Lung (tissue), 17 donors: ENCODE measurements at places on chromosomes 2 and 18. TPM values are rescaled to one million over a fixed set of nuclear protein-coding genes. Genes with fewer than 3 reads are reported as not detected.

DNA sequence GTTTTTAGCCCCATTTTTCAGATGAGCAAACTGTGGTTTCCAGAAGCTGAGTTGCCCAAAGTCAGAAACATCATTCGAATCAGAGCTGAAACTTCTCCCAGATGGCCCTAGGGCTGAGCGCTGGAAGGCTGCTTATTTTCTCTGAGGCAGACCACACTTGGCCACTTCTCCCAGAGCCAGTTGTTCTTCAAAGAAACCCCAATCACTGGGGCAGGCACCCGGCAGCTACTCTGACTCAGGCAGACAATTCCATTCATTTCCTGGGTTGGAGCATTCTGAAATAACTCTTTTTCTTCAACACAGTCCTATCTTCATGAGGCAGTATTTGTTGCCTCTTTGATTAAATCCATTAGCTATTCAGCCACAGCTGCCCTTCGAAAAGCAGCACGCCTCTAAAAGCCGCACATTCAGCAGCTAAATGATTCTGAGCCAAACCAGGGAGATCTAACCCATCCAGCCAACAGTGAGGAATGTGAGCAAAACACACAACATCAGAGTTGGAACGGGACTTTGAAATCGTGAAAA lies 40.9 kb downstream of the LRATD1 start:
- H3K4me1 ChIP-seq = no peaks in the 10 kb centered on the region
- no peak overlapping the region for H3K27ac ChIP-seq
- no peak overlapping the region for H3K4me3 ChIP-seq
- DNase-seq = no peak

GRCh38 chr2:66438498-66438833 lies 3.5 kb downstream of the MEIS1 start:
- H3K36me3 ChIP-seq = peaks cover 50% of the 10 kb centered on the region
- H3K4me1 ChIP-seq = peaks cover 6% of the 10 kb centered on the region
- no peaks in the 10 kb centered on the region for H3K27me3 ChIP-seq
- peak overlapping the region; percentile 61 for H3K4me3 ChIP-seq

DNA sequence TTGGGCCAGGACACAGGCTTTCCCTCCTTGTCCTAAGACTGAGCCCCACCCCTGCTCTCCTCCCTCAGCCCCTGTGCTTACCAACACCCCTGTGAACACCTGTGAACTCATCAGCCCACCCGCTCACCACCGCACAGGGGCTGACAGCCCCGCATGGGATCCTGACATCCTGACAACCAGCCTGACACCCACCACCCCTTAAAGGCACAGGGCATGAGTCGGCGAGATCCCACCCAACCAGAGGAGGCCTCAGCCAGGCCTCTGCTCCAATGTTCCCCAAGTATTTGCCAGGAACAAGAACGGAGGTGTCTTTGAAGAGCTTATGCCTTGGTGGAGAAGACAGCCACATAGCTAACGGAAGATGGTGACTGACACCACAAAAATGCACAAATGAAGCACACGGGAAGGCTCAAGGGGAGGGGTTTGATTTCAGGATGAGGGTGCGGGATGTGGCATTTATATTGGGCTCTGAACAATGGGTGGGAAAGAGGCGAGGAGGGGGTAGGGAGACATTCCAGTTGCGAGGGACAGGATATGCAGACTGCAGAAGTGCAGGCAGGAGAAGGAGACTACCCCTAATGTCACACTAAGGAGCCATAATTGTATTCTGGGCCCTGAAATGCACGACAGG lies 11.0 kb downstream of the RAB11FIP5 start:
- H3K27ac ChIP-seq = no peak overlapping the region
- no peak for DNase-seq
- no peaks in the 10 kb centered on the region for H3K36me3 ChIP-seq
- H3K27me3 ChIP-seq = no peaks in the 10 kb centered on the region

GRCh38 chr2:205612636-205613035 lies 69.7 kb upstream of the NRP2 start:
- no peak for DNase-seq
- H3K36me3 ChIP-seq = no peaks in the 10 kb centered on the region
- H3K4me1 ChIP-seq = no peaks in the 10 kb centered on the region
- H3K4me3 ChIP-seq = no peak overlapping the region
- H3K27me3 ChIP-seq = no peaks in the 10 kb centered on the region

- H3K36me3 ChIP-seq = no peaks in the 10 kb centered on the region
- no peaks in the 10 kb centered on the region for H3K27me3 ChIP-seq
- no peak overlapping the region for H3K4me3 ChIP-seq
- H3K4me1 ChIP-seq = no peaks in the 10 kb centered on the region
- H3K27ac ChIP-seq = no peak overlapping the region
Measured at GRCh38 chr2:80869858-80870438, 565.4 kb upstream of the LRRTM1 start.

DNA sequence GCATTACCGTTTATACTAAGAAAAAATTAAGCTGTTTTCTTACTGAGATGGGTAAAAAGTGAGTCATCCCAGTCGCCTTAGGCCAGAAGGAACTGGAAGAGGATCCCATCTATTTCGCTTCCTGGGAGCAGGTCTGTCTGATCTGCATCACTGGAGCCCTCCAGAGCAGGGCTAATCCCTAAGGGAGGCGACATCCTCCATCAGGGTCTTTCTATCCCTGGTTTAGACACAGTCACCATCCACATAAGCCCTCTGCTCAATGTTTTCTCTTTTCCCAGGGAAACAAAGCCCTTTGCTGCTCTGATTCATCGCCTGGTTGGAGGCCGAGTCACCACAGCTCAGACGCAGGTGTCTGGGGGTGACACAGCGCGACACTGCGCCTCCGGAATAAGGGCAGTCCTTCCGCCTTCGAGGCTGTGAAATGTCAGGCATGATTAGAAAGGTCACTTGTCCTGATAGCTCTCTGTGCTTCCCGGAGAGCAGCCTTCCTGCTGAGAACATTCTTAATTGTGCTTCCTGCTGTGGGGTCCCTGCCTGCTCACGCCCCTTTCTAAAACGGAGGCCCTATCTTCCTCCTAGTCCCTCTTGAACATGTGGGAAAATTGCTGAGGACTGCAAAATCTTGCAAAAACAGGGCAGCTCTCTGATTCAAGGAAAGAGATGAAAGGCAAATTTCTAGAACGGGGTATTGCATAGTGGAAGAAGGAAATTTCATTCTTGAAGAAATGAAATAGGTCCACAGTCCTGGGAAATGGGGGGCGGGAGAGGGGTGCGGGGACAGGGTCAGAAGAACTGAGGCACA lies 56.3 kb downstream of the MARCHF4 start:
- no peak for DNase-seq
- H3K4me3 ChIP-seq = no peak overlapping the region
- H3K27ac ChIP-seq = no peak overlapping the region
- H3K4me1 ChIP-seq = no peaks in the 10 kb centered on the region
- H3K27me3 ChIP-seq = no peaks in the 10 kb centered on the region

DNA sequence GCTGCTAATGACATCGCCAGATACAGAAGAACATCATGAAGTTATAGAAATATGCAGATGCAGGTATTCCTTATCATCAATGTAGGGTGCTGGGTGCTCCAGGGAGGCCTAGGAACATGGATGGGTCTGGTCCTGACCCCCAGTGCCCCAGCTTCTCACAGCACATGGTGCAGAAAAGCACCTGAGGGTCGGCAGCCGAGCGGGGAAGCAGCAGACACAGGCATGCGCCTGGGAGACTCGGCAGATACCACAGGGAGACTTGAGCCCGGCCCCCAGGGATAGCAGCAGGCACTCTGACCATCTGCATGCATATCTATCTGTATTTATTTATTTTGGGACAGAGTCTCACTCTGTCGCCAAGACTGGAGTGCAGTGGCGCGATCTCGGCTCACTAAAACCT lies 43.2 kb downstream of the TMEM18 start:
- H3K4me3 ChIP-seq = no peak overlapping the region
- no peaks in the 10 kb centered on the region for H3K36me3 ChIP-seq
- H3K4me1 ChIP-seq = no peaks in the 10 kb centered on the region
- no peak overlapping the region for H3K27ac ChIP-seq
- DNase-seq = no peak
- no peaks in the 10 kb centered on the region for H3K27me3 ChIP-seq

DNA sequence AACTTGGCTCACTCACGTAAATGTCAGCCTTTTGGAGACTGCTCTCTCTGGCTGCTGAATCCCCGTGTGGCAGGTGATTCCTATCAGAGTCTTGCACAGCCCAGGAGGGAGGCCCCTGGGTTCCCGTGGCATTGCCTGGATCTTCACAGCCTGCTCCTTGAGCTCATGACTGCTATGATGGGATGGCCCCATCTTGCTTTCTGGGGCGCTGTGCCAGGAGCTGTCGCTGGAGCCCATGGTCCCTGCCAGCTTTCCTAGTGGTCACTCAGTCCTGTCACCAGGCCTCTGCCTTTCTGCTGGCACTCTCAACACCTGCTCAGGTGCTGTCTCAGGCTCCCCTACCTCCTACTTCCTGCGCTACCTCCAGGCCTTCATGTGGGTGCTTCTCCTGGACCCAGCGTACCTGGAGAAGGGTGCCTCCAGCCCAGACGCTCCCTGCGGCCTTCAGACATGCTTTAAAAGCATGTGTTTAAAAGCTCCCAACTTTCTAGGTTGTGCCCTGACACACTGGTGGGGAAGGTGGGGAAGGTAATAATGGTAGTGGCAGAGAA lies 110.1 kb downstream of the MCFD2 start:
- no peak overlapping the region for H3K4me3 ChIP-seq
- no peak for DNase-seq
- no peaks in the 10 kb centered on the region for H3K27me3 ChIP-seq
- no peak overlapping the region for H3K27ac ChIP-seq
- peaks cover 6% of the 10 kb centered on the region for H3K4me1 ChIP-seq

GRCh38 chr2:9139491-9140443 lies 66.8 kb upstream of the ASAP2 start:
- H3K27me3 ChIP-seq = no peaks in the 10 kb centered on the region
- H3K36me3 ChIP-seq = no peaks in the 10 kb centered on the region
- H3K27ac ChIP-seq = no peak overlapping the region

DNA sequence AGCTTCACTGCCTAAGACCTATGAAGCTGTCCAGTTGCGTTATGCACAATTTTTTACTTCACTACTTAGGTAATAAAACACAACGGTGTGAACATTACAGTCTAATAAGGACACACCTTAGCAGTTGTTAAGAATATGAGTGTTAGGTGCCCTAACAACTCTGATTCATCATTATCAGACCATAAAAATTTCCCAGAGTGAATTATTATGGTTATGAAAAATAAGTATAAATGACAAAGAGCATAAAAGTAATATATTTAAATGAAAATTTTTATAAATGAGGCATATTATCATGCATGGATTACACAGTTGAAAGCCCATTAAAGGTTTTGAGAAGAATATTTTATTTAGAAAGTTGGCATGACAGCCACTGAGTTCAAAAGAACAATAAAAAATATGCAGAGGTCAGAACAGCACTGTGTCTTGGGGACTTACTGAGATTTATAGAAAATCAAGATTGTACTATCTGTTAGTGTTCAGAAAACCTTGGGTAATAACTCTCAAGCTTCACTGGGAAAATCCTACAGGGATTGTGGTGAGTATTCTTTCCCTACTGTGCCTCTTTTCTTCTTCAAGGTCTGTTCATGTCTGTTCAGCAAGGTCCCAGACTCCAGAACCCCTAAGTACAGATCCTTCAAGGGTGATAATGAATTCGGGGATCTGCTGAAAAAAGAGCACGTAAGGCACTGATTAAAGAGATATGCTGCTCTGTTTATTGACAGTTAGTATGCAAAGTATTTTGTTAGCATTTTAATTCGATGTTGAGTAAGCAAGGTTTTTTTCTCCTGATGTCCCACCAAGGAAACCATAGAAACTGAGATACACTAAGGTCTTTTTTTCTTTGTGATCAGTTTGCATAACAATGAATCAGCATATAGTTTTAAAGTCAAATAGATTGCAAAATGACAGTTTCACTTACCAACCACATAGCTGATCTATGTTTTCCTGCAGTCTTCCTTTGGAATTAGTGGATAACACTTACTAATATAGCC lies 250.0 kb downstream of the DSEL start:
- H3K27ac ChIP-seq = no peak overlapping the region
- H3K36me3 ChIP-seq = no peaks in the 10 kb centered on the region
- H3K4me3 ChIP-seq = no peak overlapping the region
- DNase-seq = no peak
- H3K27me3 ChIP-seq = no peaks in the 10 kb centered on the region
- no peaks in the 10 kb centered on the region for H3K4me1 ChIP-seq

DNA sequence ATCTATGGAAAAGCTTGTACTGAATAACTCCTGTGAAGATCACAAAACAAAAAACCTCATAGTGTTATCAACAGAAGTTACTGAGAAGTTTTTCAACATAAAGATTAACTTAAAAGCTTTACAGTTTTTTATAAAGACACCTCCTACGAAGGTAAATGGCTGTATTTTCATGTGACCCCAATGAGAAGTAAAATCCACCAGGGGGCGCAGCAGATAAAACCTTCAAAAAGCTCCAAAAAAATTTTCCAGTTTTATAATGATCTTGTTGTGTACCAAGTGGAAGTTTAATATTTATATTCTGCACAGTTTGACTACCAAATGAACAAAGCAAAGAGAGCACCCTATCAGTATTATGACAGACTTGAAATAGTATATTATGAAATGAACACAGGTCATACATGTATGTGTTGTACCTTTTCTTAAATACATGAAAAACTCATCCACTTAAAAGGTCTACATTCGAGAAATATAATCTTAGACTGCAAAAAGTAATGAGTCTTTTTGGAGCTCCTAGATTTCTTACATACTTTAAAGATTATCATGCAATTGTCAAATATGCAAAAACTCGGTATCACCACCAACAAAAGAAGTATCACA lies 38.5 kb downstream of the PNO1 start:
- DNase-seq = no peak
- no peaks in the 10 kb centered on the region for H3K4me1 ChIP-seq
- no peaks in the 10 kb centered on the region for H3K36me3 ChIP-seq
- no peak overlapping the region for H3K4me3 ChIP-seq
- no peak overlapping the region for H3K27ac ChIP-seq

- H3K27ac ChIP-seq = no peak overlapping the region
- H3K27me3 ChIP-seq = no peaks in the 10 kb centered on the region
- H3K36me3 ChIP-seq = no peaks in the 10 kb centered on the region
Measured at GRCh38 chr2:234588054-234588430, 91.2 kb upstream of the ARL4C start.

DNA sequence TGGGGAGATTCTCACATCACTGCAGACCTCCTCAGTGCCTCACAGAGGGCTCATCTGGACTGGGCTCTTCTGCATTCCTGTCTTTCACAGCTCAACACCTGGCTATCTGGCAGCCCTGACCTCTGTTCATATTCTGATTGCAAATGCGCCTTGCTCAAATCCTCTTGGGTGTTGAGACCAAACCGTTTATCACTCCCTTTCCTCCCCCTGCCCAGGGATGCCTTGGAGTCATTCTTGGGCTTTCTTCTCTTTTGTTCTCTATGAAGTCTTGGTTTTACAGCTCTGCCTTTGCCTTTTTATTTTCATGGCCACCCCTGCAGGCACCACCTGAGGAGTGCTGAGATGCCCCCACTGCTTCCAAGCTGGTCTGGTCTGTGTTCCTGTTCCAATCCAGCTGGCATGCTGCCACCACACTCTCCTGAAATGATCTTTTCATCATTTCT lies 26.3 kb downstream of the TUBB6 start:
- H3K4me1 ChIP-seq = no peaks in the 10 kb centered on the region
- H3K36me3 ChIP-seq = peaks cover 28% of the 10 kb centered on the region
- H3K4me3 ChIP-seq = no peak overlapping the region
- H3K27me3 ChIP-seq = no peaks in the 10 kb centered on the region

GRCh38 chr18:76482267-76482666 lies 12.8 kb downstream of the ZNF516 start:
- H3K27ac ChIP-seq = no peak overlapping the region
- peaks cover 6% of the 10 kb centered on the region for H3K4me1 ChIP-seq
- DNase-seq = no peak
- H3K4me3 ChIP-seq = no peak overlapping the region
- no peaks in the 10 kb centered on the region for H3K27me3 ChIP-seq

The MEX3C gene
- total RNA-seq = 54.2 TPM

The PSMA8 gene
- total RNA-seq = not detected

The UNC50 gene
- 38.2 TPM for total RNA-seq

The OSR1 gene
- total RNA-seq = 36.2 TPM

The PAX8 gene
- total RNA-seq = 0.28 TPM

The TMEM169 gene
- 0.63 TPM for total RNA-seq

The MYOM1 gene
- 4.6 TPM for total RNA-seq

The SERPINB13 gene
- 0.20 TPM for total RNA-seq
